ENCODE measurements at places on chromosomes 6 and 20.

GRCh38 chr6:169725125-169726048 lies 1.1 kb upstream of the PHF10 start:
- DNase-seq = peak; percentile 16

GRCh38 chr6:25954756-25955155 lies 7.8 kb upstream of the TRIM38 start:
- no peak for DNase-seq

GRCh38 chr6:35061651-35062410 lies 79.3 kb downstream of the TCP11 start:
- DNase-seq = no peak

DNA sequence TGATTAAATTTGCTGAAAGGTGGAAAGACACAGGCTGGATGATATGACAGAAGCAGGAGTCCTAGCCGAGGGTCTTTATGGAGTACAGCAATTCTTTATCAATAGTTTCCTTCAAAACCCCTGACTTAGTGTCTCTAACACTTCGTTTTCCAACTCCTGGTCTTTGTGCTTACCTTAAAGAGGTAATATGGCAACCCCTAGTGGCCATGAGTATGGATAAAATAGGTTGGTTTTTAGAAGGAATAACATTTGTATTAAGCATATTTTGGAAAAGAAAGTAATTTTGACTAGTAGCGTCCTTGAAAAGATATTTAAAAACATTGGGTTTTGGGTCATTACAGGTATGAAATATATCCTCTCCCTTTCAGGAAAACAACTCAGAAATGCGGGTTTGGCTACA lies 51.9 kb downstream of the VGLL2 start:
- DNase-seq = peak; percentile 18

GRCh38 chr6:56999049-56999448 lies 44.1 kb downstream of the BEND6 start:
- no peak for DNase-seq

DNA sequence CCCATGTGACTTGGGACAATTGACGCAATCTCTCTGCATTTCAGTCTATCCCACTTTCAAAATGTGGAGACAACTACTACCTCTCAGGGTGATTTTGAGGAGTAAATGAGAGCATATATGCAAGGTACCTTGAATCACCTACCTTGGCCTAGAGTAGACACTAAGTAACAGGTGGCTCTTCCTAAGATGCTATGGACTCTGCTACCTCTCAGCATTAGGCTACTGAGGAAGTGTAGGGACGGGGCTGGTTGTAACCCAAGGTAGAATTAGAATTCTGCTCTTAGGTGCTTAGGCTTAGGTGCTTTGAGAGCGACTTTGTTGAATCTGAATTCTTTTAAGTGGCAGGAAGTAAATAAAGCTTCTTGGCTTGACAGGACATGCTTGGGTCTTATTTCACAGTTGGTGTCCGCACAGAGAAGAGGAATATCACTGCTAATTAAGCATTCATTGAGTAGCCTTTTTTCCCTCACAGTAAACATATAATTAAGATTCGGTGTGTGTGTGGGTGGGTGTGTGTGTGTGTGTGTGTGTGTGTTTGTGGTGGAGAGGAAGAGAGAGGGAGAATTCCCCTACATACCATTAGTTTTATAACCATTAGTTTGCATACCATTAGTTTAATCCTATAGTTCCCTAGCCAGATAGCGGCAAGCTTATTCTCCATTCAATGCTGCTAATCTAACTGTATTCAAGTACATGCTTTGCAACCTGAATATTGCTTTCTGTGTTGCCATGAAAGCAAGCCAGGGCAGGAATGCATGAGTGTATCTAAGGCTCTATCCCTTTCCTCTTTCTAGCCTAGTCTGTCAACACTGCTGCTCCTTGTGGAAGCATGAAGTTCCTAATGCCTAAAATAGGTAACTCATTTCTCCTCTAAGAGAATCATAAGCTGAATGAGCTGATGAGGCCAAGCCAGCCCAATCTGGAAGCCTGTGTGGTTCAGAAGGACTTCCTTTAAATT lies 112.5 kb downstream of the IPCEF1 start:
- no peak for DNase-seq

DNA sequence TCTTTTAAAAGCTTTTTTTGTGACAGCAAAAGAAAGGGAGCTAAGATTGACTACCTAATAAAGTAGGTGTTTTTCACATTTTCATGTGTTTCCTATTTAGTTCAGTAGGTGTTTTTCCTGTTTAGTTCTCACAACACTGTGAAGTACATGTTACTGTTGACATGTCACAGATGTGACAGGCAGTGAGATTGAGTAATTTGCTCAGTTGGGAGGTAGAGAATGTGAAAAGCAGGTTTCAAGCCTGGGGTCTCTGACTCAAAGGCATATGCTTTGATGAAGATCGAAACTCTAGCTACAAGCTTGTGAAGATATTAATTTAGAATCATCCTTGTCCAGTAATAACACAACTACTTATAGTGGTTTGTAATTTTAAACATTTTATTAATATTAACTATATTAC lies 43.1 kb downstream of the SLX4IP start:
- no peak for DNase-seq

- DNase-seq = no peak
These were observed 4.0 kb upstream of the OSBPL2 start for GRCh38 chr20:62234339-62234738.

DNA sequence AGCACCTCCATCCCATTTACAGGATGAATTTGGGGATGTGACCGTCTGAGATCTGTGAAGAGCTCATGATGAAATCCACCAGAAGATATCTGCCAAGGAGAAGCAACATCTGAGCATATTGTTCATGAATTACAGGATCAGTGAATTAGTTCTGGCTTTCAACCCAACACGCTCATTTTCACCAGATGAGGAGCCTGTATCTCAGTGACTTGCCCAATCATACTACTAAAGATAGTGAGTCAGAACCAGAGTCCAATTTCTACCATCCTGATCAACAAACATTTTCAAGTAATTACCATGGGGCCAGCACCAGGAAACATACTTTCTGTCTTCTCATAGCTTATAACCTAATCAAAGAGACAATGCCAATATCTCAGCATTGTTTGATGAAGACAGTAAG lies 116.6 kb downstream of the ZDHHC14 start:
- no peak for DNase-seq

GRCh38 chr6:46103441-46104115 lies 26.2 kb upstream of the ENPP4 start:
- no peak for DNase-seq

GRCh38 chr6:159615918-159616317 lies 77.1 kb downstream of the SOD2 start:
- DNase-seq = no peak

DNA sequence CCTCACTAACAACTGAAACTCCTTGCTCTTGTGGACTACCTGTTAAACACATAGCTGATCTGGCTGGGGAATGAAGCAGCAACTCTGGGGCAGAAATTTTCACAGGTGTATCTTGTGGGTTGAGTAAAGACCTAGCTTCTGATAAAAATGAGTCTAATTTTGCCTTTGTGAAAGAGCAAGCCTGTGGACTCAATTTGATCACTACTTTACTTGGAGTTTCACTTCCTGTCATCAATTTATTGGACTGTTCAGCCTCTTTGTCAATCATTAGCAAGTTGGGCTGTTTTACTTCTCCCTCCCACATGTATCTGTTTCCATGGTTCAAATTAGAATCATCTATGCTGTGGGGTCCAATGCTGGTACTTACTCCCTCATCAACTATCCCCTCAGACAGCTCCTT lies 29.6 kb upstream of the CRIP3 start:
- DNase-seq = no peak

GRCh38 chr6:112591329-112591728 lies 244.2 kb downstream of the RFPL4B start:
- DNase-seq = no peak

- no peak for DNase-seq
These were observed 801 bp upstream of the PPARD start for GRCh38 chr6:35341557-35341956.

DNA sequence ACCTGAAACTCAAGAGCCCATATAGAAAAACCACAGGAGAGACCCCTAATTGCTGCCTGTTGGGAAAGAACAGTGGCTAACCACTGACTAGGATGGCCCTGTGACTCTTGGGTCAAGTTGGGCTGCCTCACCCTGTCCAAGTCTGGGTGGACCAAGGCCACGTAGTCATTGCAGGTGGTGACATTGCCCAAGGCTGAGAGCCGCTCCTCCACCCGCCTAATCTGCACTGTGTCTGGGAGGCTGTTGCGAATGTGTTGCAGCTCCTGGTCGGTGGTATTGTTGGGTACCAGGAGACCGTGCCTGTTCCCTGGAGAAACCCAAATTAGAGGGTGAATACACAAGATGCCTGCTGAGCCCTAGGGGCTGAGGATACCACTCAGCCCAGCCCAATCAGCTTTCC lies 2.6 kb upstream of the MMP24OS start:
- no peak for DNase-seq

DNA sequence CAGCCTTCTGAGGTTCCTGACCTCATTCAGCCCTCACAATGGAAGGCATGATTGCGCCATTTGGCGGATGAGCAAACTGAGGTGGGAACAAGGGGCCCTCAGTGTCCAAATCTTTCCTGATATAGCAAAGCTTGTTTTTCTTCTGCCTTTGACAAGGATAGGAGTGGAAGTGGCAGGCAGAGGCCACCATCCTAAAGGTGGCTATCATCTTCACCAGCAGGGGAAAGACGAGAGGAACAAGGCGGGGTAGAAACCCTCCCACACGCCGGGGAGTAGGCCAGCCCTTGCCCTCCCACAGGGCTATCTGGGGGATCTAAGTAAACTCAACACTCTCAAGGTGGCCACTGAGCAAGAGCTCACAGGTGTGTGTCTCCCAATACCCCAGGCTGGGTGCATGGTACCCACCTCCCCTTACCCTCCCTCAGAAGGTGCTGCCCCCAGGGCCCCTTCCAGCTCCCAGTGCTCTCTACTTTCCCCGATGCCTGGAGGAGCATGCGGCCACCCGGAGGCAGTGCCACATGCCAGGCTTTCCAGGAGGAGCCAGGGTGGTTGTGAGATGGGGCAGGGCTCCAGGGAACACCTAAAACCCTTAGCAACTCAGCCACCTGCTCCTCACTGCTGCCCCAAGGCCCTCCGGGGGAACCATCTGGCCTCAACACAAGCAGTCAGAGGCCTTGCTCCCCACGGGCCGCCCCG lies 11.2 kb downstream of the SPDEF start:
- DNase-seq = no peak

GRCh38 chr6:156131221-156131903 lies 645.8 kb upstream of the ARID1B start:
- DNase-seq = no peak

DNA sequence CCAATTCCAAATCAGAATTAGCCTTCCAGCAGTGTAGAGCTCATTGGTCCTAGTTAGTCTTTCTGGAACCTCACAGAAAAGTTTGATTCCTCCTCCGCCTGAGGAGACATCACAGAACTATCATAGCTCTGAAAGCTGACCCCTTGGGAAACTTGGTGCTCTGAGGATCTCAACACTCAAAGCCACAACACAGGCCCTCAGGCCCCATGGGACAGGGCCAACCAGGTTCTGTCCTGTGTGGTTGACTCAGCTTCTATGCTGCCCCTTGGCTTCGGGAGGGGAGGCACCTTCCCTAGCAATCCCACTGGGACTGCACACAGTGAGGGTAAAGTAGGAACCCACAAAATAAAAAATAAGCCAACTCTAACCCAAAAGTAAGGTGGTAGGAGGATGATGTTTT lies 237.5 kb upstream of the ECI2 start:
- DNase-seq = no peak

GRCh38 chr6:31400467-31401289 lies 2.7 kb upstream of the MICA start:
- DNase-seq = peak; percentile 41

DNA sequence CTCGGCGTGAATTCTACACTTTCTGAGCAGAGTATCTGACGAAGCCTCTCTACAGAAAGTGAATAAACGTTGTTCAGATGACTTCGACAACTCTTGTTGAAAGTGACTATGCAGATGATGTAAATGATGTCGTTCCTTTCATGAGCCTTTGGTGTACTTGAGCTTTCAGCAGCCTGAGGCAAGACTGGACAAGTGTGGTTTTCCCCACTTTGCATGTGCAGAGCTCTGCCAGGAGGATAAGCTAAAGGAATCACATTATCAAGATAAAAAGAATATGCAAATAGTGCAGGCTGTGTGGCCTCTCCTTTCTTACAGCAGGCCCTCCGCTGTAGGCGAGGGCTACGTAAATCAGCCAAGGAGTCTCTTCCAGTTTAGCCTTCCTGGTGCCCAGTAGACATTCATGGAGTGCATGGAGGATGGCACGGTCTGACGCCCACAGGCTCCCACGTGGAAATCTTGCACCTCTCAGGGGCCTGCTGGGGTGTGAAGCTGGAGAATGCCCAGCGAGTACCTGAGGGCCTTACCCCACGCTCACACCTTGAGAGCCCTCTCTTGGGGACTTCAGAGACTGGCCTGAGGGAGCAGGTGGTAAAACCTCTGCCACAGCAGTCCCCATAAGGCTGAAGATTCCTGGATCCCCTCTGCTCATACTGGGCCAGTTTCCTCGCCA lies 54.9 kb downstream of the RPP40 start:
- no peak for DNase-seq

DNA sequence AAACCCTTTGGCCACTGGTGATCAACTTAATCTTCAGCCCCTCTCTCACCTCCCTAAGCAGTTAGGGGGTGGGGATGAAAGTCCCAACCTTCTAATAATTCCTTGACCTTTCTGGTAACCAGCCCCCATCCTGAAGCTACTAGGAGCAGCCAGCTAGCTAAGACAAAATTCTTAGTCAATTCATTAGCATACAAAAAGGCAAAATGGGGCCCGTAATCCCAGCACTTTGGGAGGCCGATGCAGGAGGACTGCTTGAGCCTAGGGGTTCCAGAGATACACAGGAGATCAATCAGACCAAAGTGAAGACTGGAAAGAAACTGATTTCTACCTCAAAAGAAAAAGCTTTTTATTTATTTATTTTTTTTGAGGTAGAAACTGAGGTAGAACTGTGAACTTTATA lies 1.8 kb downstream of the ASCC3 start:
- no peak for DNase-seq

GRCh38 chr20:32585011-32585585 lies at the start of gene NOL4L:
TSS of gene NOL4L (minus strand) at chr20:32585333. CDS start at chr20:32584890, 443 bp downstream.
- no peak for DNase-seq

DNA sequence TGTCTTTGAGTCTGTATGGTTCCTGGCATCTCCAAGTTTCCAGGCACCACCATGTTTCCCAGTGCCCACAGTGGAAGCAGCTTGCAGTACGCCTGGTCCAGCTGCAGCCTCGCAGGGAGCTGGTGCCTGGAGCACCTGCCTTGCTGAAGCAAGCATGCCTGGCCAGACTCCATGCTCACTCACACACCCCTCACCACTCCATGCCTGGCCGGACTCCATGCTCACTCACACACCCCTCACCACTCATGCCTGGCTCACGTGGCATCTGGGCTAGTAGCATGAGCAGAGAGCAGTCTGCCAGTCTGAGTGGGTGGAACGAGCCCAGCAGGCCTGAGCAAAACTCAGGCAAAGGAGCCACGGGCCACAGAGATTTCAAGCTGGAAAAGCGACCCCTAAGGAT lies 214.3 kb downstream of the TFAP2C start:
- no peak for DNase-seq

DNA sequence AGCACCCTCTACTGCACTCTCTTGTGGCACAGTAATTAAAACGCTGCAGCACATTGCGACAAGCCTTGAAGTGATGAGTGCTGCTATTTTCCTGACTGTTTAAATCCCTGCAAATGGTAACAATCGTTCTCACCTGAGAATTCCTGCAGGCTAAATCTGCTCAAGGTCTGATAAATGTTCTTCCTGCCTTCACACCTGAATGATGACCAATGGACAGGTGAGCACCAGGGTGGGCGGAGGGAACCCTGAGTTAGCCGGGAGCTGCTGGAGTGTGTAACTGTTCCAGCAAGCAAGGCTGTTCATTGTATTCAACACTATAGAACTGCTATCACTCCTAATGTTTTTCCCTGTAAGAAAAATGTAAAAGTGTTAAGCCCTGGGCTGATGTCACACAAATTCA lies 4.0 kb downstream of the DACT2 start:
- no peak for DNase-seq

- no peak for DNase-seq
These were observed 177.7 kb downstream of the MRPL14 start for GRCh38 chr6:43949551-43949991.

Data from A172 (cell line).